CD4-positive, alpha-beta T cell treated with Interleukin-4 for 4 hours (primary cell): ENCODE measurements at places on chromosomes 2 and 18.

- DNase-seq = no peak
Observed at GRCh38 chr2:165675551-165675968, 118.5 kb downstream of the GALNT3 start.

DNA sequence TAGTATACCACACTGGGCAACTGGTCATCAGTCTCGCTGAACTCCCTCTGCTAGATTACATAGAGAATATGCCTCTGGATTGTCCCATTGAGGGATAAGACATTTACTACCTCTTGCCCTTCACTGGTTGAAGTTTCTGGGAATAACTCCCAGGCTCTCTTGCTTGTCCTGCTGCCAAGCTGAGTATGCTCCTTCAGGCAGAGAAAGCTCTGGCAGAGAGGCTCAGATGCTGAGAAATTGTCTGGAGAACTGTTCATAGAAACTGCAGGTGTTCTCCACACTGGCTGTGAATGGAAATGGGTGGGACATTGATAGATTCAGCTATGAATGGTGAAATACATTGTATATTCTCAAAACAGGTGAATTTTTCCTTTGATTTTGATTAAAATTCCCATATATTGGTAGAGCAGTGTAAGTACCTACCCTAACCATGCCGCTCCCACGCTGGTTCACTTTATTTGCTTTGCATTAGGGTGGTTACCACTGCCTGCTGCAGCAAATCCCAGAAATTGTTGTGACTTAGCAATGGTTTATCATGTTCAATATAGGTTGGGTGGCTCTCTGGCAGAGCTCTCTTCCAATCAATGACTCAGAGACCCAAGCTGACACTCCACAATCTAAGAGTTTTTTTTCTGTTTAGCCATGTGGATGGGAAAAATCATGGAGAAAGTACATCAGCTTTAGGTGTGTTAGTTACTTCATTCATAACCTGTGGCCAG, 36.7 kb downstream of the FAM117B start:
- DNase-seq = no peak

DNA sequence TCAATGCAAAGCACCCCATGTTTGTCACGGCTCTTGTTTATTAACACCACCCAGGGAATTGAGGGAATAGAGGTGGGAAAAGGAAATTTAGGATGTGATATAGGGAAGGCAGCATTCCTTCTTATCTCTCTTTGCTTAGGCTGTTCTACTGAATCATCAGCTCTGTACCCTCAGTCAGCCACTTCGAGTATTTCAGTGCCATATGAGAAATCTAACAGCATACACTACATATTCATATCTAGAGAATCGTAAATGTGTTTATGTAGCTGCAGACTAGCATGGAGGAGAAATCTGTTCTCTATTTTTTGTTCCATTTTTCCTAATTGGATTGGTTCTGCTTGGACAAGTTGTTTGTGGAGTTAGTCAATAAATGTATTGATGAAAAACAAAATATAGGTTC, 187.8 kb downstream of the CTNNA2 start:
- no peak for DNase-seq

GRCh38 chr2:162063281-162063680, 10.7 kb downstream of the DPP4 start:
- DNase-seq = no peak

DNA sequence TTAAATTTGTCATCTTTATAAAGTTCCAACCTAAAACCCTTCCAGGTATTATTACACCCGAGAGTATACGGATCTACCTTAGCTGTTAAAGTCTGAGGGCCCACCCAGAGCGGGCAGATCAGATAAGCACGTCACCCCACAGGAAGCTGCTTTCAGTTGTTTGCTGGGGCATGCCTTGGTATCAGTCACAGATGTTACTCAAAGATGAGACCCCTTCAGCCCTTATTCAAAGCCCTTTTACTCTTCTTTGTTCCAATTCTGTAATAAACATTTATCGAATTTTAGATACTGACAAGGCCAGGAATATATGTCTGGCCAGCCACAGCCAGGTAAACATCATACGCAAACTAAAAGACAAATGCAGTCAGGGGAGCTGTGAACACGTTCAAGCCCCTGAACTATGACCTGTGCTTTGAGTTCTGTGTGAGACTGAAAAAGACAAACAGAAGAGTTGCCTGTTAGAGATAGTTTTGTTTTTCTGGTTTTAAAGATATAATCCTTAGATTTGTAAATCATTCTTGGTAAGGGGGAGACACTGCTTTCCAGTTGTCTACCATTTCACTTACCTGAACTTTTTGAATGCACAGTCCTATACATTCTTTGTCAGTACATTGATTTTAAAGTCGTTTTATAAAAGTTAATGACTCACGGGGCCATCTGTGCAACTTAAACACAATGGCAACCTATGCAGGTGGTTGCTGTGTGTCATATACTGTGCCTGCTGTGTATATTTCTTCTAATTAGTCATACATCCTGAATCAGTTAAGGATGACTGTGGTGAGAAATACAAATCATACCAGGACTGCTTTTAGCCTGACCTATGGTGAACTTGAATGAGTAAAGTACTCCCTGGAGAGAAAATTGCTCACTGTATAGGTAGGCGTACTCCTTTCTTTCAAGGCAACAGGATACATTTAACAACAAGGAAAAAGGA, 100.5 kb upstream of the ITPRID2 start:
- peak; percentile 34 for DNase-seq

DNA sequence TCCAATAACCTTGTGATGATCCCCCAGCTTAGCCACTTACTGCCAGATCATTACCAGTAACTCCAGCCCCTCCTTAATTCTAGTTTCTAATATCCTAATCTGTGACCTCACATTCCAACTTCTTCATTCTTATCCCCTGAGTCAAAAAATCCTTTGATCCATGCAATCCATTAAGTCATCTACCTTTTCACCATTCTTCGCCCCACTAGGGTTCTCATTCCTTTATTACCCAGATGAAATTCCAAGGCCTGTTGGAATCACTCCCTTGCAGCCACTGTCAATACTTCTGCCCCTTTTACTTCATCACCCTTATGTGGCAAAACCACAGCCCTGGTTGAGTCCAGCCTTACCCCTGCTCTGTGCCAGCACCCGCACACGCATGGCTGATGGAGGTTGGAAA, 20.3 kb upstream of the IL36G start:
- DNase-seq = no peak

DNA sequence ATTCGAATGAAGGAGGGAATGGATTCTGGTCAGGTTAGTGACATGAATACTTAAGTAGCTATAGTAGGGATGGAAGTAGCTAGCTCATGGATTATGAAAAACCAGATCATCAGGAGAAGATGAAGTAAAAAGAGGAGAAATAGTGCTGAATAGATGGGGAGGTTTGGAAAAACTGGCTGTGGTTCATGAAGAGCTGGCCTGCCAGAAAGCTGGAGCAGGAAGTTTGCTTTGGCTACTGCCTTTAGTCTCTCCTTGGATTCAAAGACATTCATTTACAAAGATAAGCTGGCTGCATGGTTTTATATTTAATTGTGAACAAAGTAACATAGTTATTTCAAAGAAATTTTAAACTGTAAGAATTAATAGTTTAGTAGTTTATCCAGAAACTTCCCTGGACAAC, 567.0 kb downstream of the RIT2 start:
- DNase-seq = no peak

- DNase-seq = no peak
Observed at GRCh38 chr2:80874374-80874773, 569.8 kb upstream of the LRRTM1 start.

DNA sequence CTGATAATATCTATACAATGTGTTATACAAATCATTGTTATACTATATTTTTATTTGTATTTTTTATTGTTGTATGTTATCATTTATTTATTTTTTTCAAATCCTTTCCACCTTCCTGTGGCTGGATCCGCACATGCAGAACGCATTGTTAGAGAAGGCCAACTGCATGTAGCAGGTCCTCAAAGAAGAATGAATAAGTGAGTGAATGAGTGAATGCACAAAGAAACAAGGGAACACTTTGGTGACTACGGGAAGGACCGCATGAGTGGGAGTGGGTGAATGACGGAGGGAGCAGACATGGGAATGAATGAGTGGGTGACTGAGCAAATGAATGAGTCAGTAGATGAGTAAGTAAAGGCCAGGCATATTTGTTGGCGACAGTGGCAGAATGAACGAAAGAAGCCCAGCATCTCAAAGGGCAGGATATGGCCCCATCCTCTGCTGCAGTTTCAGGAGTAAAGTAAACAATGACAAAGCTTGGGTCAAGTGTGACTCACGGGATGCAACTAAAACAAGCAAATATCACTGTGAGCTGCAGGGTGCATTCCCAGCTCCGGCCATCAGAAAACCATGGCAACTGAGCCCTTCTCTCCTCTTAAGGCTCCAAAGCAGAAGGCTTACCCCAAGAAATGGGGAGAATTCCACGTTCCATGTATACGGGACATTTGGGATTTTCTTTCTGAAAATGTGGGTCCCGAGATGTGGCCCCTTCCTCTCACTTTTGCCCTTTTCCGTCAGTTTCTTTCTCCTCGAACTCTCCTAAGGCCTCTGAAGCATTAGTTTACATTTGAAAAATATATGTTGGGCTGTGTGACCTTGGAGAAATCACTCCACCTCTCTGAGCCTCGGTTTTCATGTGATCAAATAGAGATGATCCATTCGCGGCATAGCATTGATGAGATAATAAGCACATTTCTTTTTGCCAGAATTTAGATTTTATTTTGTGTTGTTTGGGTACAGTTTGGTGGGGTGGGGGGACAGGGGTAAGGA, 24.5 kb downstream of the KCNF1 start:
- DNase-seq = no peak

DNA sequence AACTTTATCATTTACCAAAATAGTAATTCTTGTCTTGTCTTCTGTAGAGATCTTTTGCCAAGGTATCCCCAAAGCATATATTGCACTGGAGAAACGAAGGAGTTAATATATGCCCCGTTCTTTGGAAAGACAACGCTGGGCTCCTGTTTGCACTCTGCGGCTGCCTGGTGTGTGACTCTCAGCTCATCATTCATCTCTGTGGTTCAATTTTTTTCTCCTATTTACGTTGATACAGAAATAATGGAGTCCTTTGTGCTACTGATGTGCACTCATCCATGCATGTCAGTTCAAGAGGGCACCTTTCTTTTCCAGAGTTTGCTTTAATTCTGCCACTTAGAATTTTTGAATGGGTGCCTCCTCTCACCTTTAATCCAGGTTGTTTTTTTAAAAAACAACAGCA, 655.5 kb downstream of the DCDC2C start:
- DNase-seq = no peak

DNA sequence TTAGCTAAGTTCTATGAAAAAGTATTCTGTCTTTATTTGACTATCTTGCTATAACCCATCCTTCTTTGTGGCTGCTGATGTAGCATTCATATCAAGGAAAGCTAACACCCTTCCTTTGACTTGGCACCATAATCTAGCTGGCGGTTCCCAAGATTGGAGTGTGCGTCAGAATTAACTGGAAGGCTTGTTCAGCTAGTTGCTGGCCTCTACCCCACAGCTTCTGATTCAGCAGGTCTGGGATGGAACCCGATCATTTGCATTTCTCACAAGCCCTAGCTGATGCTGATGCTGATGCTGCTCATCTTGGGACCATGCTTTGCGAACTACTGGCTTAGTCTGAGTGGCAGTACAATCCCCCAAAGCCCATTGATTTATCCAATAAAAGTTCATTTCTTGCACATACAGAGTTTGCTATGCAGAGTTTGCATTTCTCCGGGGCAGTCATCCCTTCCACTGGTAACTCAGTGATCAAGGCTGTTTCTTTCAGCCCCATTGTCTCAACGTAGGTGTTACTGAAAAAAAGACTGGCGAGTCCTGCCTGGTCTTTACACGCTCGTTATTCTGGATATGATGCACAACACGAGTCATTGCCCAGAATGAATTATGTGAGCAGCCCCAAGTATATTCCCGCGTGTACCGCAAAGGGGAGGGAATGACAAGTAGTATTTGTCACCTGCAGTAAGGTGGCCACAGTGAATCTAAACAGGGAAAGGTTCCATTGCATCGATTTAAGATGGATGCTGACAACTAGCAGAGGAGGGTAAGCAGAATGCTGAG, 96.5 kb downstream of the ZNF532 start:
- no peak for DNase-seq

- no peak for DNase-seq
Observed at GRCh38 chr2:206804326-206804725, 38.9 kb downstream of the FASTKD2 start.

DNA sequence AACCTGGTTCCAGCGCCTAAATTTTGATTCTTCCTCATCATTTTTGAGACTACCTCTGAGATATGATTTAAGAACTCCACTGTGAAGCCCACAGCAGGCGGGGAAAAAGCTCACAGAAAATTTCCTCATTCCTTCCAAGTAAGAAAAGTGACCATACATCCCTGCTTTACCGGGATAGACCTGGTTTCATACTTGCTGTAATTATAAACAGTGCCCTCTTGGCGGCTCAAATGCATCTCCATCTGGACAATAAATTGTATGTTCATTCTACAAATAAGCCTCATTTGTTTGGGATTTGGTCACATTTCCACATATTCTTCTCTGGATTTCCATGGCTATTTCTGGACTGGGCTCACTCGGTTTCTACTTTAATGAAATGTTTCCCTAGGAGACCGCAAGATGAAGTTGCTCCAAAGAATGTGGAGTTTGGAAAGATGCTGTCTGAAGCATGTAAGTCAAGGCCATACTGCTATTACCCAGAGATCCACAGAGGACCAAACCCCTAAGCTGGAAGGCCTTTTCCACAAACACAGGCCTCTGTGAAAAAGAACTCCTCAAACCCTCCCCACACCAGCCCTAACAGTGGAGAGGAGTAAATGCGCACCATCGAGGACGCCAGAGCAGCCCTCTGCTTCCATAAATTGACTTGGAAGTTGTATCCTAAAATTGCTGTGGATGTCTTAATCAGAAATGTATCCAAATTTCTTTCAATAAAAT, 13.9 kb downstream of the STAT1 start:
- no peak for DNase-seq

GRCh38 chr2:210559182-210559581, 2.8 kb downstream of the CPS1 start:
- DNase-seq = no peak

DNA sequence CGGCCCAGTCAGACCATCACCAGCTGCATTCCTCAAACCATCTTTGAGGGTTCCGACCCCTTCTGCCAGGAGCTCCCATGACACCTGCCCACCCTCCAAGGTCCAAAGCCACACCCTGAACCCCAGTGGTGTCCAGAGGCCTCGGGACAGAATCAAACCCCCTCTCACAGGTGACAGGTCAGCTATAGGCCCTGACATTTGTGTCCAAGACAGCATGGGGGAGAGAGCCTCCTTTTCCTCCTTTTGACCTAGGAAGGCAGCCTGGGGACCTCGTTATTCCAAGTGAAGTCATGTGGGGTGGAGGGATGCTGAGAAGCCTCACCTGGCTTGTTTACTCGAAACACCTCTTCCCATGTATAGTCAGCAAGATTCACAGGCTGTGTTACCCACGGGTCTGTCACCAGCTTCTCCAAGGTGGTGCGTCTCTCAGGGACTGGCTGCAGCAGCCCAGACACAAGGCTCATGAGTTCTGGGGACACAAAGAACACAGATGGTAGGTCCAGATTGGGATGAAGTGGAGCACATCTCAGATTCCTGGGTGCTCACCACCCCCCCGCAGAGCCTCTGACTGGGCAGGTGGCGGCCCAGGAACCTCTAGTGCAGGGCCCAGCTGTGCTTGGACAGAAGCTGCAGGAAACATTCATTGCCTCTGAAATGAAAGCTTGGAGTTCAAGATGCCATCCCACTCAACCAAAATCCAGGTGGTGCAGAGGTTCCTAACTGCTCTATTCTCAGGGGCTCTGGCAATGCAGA, 5.1 kb upstream of the MTERF4 start:
- DNase-seq = no peak

GRCh38 chr18:3447068-3447894, 2.7 kb upstream of the TGIF1 start:
- no peak for DNase-seq

GRCh38 chr18:21264651-21265050, 22.6 kb downstream of the GREB1L start:
- DNase-seq = no peak
